ENCODE measurements at places on chromosomes 6 and 20.
A peak's percentile ranks its signal among the peaks of the same experiment; 100 is the strongest.

- DNase-seq = no peak
Measured at GRCh38 chr6:159125014-159125609, 44.1 kb upstream of the FNDC1 start.

GRCh38 chr6:150334790-150335783 lies 33.7 kb upstream of the IYD start:
- peak; percentile 28 for DNase-seq

DNA sequence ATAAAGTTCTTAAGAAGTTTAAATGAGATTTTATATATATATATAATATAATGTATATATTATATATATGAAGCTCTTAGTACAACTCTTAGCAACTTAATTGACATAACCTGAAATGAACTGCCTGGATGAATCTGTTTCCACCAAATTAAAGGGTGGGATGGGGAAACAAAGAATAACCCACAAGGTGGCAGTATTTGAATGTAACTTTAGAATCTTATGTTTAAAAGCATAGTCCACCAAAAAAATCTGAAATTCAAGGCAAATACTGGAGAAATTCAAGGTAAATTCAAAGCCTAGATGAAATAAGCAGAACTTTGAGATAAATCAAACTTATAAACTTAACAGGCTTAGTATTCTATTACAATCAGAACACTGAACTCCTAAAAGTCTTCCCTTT lies 4.4 kb upstream of the IBTK start:
- DNase-seq = no peak

DNA sequence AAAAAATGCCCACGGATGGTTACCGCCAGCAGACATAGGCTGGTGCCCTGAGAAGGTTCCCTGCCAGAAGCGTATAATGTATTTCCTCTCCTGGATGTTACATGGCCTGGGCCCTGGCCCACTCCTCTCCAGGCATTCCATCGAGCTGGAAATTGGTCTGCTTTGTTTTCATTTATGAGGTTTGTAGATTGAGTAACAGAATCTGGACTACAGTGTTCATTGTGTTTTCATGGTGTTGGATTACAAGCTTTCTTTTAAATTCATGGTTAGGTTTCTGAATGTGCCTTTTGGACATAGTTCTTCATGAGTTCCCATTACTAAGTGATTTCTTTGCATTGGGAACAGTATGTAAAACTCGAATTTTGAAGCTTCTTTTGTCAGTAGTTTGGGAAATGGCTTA lies 6.4 kb downstream of the TIAM2 start:
- DNase-seq = no peak

DNA sequence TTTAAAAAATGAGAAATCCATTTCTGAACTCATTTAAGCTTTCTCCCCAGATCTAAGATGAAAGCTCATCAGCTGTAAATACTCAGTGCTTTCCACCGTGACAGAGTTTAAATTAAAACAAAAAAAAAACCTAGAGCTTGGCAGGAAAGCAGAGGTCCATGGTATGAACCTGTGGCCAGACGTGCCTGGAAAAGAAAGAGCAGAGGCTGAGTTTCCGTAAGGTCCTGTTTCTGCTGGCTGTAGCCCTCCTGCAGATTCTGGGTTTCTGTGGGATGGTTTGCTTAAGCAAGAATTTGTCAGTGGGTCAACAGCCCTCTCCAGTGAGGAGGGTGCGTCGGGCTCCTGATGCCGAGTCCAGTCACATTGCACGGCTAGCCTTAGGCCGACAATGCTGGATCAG lies 383.2 kb downstream of the SAMD5 start:
- no peak for DNase-seq

DNA sequence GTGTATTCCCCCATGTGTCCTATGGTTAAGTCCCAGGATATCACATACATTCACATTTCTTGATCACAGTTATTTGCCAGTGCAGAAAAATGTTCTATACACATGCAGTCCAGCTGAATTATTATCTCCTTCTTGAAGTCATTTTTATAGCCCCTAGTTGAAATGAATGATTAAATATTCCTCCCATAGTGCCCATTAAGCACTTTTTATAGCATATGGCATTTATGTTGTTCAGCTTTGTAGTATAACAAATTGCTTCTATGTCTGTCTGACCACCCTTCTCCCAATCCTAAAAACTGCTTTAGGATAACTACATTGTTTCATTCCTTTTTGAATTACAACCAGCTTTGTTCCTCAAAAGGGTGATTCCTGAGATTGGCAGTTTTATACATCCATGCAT lies 123.5 kb downstream of the ADGRB3 start:
- DNase-seq = no peak

GRCh38 chr6:15734118-15734897 lies 71.5 kb upstream of the DTNBP1 start:
- no peak for DNase-seq

DNA sequence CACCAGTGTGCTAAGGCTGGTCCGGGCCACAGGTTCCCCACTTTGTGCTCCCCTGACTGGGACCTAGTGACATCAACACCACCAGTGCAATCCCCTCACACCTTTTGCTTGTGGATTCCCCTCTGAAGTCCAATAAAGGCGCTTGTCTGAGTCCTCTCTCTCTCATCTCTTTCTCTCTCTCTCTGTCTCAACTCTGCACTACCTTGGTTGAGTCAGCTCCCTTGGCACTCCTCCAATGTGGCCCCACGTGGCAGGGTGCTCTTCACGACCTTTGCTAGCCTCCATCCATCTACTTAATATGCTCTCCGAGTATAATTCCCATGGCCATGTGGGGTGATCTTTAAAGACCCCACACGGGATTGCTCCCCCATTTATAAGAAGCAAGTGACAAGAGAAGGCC lies 385.0 kb downstream of the CD83 start:
- DNase-seq = no peak

- no peak for DNase-seq
Measured at GRCh38 chr20:39850821-39851330, 838.2 kb downstream of the MAFB start.

- DNase-seq = peak; percentile 99
Measured at GRCh38 chr6:52419809-52420667, at the start of gene EFHC1. EFHC1 (plus strand) TSS chr6:52420342; CDS start chr6:52420411, 69 bp downstream.

DNA sequence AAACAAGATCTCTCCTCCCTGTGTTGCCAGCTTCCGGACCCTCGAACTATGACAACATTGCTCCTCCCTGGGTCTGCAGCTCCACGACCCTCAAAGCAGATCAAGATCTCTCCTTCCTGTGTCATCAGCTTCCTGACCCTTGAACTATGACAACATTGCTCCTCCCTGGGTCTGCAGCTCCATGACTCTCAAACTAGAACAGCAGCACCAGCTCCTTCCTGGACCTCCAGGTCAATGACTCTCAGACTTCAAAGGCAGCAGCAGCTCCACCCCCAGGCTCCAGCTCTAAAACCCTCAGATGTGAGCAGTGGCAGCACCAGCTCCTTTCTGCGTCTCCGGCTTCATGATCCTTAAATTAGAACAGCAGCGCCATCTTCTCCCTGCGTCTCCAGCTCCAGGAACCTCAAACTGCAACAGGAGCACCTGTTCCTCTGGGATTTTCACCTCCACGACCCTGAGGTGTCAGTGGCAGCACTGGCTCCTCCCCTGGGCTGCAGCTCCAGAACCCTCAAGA lies 341.0 kb upstream of the SULF2 start:
- DNase-seq = no peak

- DNase-seq = no peak
Measured at GRCh38 chr6:108114841-108115597, 40.5 kb upstream of the OSTM1 start.

DNA sequence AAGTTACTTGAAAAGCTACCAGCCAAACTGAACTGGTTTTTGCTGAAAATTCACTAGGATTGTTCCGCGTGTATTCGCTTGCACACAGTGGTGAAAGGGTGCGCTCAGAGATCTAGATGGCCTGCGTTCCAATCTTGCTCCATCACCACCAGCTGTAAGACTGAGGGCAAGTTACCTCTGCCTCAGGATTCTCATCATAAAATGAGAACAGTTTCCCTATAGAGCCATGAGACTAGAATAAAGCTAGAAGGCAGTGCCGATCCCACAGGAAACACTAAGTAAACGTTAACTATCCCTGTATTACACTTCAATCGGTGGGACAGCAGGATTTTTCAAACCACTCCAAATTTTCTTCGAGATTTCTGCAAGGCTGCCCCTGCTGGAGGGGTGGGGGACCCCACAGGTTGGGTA lies 838 bp downstream of the AHCY start:
- no peak for DNase-seq

DNA sequence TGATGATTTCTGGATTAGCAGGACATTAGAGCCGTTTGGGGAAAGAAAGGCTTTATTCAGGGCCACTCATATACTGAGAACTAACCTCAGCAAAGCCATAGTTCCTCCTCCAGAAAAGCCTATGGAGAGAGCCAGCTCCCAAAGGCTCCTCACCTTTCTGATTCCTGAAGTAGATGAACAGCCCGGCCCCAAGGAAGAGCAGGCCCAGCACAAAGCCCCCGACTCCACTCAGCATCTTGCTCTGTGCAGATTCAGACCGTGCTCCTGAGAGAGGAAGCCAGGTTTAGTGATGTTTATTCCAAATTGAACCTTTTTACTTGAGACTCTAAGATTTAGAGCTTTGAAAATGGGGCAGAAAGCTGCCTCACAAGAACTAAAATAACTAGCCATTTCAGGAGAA lies 9.1 kb downstream of the HLA-DRB1 start:
- no peak for DNase-seq

- DNase-seq = no peak
Measured at GRCh38 chr6:53313784-53314400, 34.9 kb downstream of the ELOVL5 start.

DNA sequence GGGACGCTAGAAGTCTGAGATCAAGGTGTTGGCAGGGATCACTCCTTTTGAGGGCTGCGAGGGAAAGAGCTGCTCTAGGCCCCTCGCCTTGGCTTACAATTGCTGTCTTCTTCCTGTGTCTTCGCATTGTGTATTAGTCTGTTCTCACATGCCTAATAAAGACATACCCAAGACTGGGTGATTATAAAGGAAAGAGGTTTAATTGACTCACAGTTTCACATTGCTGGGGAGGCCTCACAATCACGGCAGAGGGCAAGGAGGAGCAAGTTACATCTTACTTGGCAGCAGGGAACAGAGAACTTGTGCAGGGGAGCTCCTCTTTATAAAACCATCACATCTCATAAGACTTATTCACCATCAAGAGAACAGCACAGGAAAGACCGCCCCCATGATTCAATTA lies 102.5 kb upstream of the ASF1A start:
- no peak for DNase-seq

GRCh38 chr6:7324520-7324919 lies 11.5 kb upstream of the SSR1 start:
- no peak for DNase-seq

- DNase-seq = no peak
Measured at GRCh38 chr20:37519508-37520418, 1.3 kb upstream of the NNAT start.

- DNase-seq = no peak
Measured at GRCh38 chr20:64068386-64069208, 5.6 kb downstream of the TCEA2 start.

DNA sequence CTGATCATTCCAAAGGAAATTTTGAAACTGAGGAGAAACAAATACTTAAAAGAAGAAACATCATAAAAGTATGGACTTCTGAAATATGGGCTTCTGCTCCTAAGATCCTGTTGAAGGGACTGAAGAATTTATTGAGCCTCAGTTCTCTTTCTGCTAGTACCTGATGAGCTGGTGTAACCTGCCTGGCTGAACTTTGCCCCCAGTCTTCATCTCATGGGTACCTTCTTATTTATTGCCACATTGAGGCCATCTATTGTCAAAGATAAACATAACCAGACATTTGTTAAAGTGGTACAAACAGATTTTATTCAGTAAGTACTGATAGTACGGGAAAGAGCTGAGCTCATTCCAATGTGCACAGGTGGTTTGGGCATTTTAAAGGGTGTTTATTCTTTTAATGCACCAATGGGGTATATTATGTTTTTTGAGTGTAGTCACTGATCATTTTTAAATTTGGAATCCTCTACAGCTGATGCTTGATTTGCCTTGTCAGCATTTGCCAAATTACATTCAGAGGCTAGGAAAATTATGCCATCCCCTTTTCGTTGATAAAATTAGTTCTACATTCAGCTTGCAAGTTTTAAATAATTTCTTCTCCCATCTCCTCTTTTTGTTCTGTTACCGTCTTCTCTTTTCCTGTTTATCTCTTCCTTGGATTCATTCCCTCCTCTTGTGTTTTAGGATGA lies 118.2 kb downstream of the PRIM2 start:
- DNase-seq = no peak

GRCh38 chr20:8589956-8590355 lies 457.9 kb downstream of the PLCB1 start:
- no peak for DNase-seq

DNA sequence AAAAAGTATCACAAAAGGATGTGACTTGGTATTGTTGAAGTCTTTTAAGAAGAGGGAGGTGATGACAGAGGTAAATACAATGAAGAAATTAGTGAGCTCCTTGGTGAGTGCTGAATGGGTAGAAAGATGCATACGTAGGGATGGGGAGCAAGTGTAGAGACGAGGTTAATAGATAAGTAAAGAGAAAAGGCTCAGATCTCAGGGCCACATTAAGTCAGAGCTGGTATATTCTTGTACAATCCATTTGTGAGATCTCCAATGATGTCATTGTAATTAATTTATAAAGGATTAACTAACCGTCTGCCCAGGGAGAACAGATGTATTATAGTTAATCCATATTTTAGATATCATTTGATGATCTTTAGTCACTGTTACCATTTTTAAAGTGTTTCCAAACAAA lies 43.4 kb downstream of the SMPDL3A start:
- DNase-seq = no peak

- no peak for DNase-seq
Measured at GRCh38 chr6:83125425-83125824, 58.0 kb downstream of the DOP1A start.

- DNase-seq = no peak
Measured at GRCh38 chr20:40640667-40641066, 48.4 kb downstream of the MAFB start.

GRCh38 chr20:8205996-8206395 lies 73.9 kb downstream of the PLCB1 start:
- DNase-seq = no peak

GRCh38 chr6:168596344-168596743 lies 155.4 kb downstream of the SMOC2 start:
- no peak for DNase-seq

GRCh38 chr6:111406200-111406721 lies 76.8 kb downstream of the REV3L start:
- no peak for DNase-seq

DNA sequence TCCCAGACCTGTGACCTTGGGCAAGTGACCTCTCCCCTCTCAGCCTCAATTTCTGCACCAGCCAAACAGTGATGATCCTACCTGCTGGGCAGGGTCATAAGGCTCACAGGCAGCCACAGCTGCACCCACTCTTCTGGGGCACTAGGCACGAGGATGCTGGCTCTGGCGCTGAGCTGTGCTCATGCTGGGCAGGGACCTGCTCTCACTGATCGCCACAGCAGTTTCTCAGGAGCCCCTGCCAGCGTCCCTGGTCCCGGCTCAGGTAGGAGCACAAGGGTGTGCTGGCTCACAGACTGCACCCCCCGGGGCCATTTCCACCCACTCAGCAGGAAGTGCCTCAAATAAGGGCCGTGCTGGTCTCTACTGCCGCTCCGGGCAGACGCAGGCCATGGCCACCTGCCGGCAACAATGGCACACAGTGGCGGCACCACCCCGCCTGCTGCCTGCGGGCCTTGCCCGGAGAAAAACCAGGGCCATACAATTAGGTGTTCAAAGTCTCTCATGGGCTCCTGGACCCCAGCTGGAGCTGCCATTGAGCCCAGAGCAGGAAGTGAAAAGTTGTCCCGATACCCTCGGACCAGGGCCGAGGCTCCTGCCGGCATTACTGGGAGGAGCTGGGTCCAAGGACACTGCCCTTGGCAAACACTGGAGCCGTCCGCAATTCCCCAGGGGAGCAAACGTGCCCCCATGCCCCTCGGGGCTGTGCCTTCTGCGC lies 4.6 kb upstream of the CABLES2 start:
- DNase-seq = no peak

- DNase-seq = no peak
Measured at GRCh38 chr6:41881506-41881905, 13.7 kb downstream of the USP49 start.

Measured in stimulated activated CD4-positive, alpha-beta T cell treated with anti-CD3 and anti-CD28 coated beads, Interleukin-2, amount 100 ng/mL, for 48 hours (primary cell).